ENCODE measurements at places on chromosomes 7 and 10.

- DNase-seq, result no peak
Observed at GRCh38 chr7:151497306-151497871, 22.3 kb downstream of the RHEB start.

GRCh38 chr7:69833964-69834363, 235.7 kb downstream of the AUTS2 start:
- DNase-seq, result no peak

GRCh38 chr7:96614154-96614867, 95.3 kb downstream of the SEM1 start:
- no peak for DNase-seq

DNA sequence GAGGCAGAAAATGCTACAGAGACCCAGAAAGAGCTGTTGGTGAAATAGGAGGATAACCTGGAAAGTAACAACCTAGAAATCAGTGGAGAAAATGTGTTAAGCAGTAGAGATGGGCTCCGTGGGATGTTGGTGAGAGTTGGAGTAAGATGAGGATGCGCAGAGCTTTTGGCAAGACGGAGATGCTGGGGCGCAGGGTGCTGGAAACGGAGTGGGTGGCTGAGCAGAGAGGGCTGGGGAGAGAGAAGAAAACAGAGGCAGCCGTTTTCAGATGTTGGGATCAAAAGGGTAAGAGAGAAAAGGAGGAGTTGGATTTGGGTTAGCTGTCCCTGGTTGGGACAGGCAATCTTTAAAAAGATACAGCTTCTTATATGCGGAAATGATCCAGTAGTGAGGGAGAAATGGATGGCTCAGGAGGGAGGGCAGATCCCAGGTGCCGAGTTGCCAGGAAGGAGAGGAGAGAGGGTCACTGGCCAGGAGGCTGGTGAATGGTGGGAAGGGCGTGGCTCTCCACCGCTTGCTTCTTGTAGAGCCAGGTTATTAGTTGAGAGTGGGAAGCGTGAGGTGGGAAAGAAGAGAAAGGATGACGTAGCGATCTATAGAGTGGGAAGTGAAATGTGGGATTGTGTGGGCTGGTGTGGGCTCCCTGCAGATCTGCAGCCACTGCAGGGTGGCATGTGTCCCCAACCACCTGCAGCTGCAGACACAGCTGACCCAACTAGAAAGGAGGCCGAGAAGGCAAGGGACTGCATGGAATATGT, 182.2 kb upstream of the SVIL start:
- DNase-seq, result no peak

DNA sequence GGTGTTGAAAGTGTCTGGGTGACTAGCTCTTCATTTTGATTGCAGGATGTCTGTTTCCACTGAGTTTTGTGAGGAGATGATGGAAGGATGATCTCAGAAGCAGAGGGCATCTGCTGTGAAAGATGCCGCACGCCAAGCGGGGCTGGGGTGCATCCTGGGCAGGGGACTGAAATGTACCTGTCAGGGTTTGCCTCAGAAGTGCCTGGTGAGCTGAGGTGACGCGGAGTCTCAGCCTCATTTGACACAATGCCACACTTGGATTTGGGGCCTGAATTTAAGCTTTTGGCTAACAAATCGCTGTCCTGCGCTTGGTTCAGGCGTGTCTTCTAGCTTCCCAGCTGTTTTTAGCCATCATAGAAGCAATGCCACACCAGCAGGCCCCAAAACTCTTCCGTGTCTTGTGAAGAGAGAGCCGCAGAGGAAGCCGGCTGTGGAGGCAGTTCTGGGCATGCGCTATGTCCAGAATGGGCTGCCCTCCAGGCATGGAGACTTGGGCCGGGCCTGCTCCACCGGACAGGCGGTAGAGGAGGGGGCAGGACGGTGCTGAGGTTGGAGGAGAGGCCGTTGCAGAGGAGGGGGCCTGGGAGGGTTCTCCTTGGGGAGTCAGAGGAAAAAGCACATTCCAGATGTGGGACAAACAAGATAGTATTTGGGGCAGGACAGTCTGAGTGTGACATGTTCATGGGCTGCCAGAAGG, 31.2 kb downstream of the WDR86 start:
- DNase-seq, result no peak

DNA sequence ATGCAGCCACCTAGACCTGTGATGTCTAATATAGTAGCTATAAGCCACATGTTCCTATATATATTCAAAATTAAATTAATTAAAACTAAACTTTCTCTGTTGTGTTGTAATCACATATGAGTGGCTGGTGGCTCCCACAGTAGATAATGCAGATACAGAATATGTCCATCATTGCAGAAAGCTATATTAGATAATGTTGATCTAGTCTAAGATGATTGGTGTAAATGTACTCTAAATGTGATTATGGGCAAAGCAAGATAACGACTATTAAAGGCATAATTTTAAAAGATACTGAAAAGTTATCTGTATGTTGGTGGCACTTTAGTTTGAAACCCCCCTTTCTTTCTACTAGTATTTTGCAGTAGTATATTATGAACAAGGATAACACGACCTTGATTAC, 5.7 kb upstream of the HGF start:
- DNase-seq, result no peak

DNA sequence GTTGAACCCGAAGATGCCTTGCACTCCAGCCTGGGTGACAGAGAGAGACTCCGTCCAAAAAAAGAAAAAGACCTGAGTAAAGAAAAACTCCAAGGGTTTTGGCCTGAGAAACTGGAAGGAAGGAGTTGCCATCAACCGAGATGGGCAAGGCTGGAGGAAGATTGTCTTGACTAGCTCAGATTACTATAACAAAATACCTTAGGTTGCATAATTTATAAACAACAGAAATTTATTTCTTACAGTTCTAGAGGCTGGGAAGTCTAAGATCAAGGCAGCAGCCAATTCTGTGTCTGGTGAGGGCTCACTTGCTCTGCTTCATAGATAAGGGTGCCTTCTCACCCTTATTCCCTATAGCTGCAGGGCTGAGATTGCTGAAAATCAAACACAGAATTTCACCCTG, 91.2 kb downstream of the CUL2 start:
- no peak for DNase-seq

DNA sequence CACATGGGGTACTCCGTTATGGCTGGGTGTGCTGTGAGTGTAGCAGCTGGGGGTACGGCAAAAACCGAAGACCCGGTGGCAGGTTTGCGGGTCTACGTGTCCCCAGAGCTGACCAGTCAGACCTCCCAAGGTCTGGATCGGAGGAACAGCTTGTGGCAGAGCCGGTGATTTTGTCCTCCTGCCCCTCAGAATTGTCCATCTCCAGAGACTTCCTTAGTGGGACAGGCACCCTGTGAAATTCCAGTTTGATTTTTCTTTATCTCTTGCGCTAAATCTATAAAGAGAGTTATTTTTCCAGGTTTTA, 1.0 kb downstream of the EIF3B start:
- DNase-seq, result no peak

GRCh38 chr10:113922787-113923570, 68.5 kb downstream of the NHLRC2 start:
- no peak for DNase-seq

GRCh38 chr10:107899075-107899474, 734.6 kb upstream of the SORCS1 start:
- no peak for DNase-seq

DNA sequence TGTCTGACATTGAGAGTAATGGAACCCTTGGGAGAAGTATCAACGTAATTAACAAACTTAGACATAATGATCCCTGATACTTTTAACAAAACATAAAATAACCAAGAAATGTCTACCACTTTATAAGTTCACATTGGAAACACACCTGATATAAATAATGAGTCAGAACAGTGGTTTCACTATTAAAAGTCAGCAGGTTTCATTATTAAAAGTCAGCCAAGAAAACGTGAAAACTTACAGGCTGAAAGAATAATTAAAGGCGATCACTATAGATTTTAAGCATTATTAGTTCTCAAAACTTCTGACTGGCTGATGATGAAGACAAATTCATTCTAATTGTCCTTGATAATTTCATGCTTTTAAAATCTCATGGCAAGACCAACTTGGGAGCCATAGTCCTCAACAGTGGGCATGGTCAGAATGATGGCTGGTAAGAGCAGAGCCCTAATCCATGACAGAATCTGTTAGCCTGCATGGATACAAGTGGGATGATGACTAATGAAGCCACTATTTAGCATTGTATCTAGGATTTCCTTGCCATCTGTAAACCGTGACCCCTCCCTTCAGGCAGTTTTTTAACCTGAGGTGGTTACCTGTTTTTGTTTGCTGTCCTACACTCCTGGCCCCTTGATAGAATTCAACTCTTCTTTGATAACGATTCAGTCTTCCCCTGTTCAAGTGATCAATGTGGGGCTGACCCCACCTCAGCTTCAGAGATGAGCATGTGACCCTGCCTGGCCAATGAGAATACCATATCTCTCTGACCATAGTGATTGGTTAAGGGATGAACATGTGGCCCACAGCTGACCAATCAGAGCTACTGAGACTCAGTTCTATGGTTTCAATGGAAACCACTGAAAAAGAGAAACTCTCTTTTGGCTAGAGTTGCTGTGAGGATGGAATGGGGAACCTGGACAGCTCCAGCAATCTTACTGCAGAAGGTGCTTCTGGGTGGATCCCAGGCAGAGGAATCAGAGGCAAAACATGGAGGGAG, 151.0 kb downstream of the PLPP4 start:
- DNase-seq, result no peak

DNA sequence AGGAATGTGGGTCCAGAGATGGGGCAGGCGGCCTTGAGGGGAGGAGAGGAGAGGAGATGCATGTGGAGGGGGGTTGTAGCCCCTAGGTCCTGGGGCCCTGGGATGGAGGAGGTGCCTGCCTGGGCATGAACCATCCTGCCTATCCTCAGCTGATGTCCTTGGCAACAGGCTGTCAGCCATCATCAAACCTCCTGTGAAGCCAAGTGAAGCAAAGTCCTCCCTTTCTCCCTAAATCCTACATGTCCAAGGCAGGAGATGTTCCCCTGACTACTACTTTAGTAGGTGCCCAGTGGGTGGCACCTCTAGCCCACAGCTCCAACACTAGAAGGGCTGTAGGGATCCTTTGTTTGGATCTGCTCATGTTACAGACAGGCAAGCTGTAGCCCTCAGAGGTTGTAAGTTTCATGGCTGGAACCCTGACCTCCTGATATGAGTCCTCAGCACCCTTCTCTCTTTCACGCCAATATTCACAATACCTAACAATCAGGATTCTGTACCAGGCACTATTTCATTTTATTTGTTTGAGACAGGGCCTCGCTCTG, 66.6 kb upstream of the SYPL1 start:
- no peak for DNase-seq

DNA sequence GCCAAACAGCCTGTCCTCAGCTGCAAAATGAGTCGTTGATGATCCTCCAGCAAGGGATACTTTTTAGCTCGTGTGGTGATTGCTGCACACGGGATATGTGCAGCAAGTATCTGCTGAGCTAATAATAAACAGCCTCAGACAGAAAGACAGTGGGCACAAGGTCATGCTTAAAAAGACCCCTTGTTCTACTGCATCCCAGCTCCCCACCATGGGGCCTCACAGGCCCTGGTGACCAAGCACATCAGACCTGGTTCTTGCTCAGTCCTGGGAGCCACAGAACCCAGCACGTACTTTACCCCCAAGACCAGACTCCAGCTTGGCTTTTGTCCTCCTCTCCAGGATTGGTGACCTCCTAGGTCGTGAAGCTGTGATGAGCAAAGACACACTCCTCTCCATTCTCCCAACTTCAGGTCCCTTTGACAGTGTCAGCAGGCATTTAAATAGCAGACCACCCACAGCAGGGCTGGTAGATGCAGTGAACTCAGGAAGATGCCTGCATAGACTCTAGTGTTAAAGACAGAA, 50.5 kb downstream of the EGFR start:
- DNase-seq, result no peak

GRCh38 chr10:113485736-113486135, 67.1 kb upstream of the HABP2 start:
- no peak for DNase-seq

DNA sequence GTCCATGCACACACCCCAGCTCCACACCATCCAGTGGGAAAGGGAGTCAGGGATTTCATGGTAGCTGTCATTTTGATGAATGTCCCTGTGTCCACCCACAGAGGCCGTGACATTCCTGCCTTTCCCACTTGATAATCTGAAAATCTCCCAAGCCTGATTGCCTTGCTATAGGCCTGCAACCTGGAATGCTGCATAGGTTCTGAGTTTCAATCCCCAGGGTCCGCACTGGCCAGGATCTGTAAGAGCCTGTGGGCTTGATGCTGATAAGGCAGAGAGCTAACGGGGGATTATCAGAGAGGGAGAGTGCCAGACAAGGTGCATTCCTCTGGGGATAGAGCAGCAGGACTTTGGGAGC, 57.5 kb downstream of the RBM20 start:
- DNase-seq, result no peak

DNA sequence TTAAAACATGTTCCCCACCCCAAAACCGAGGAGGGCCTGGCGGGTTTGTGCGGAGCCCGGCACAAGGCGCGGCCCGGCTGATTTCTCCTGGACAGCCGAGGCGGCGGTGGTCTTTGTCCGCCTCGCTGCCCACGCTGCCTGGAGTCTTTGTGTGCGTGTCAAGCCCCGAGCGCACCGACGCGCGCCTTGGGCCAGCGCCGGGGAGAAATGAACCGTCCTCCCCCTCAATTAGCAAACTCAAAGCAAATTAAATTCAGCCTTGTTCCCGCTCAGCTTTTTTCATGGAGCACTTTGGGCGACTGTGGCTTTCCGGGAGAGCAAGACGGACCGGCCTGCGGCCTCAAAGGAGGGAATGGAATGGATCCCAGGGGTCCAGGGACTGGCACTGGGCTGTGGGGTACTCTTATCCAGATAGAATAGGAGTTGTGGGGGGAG, 4.1 kb downstream of the EMX2 start:
- no peak for DNase-seq

GRCh38 chr10:125567529-125567928, 115.4 kb downstream of the TEX36 start:
- no peak for DNase-seq

GRCh38 chr7:91620827-91621226, 259.7 kb downstream of the MTERF1 start:
- DNase-seq, result no peak

DNA sequence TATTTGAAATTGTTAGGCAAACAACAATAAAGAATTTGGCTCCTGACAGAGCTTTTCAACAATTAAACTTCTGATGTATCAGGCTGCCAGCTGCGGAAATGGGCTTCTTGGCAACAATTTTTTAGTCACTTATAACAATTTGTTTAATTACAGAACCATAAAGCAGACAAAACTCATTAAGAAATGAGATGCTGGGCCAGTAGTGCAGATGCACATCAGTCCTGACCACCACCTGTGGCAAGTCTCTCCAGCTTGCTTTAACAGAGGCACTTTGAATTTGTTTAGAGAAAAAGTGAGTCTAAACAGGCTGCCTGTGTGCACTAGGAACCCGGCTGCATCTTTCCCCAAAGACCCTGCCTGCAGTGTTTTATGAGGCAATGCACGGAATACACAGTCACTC, 1124.4 kb downstream of the NXPH1 start:
- no peak for DNase-seq

Measured in inflammatory macrophage (primary cell).